Activated CD4-positive, alpha-beta memory T cell treated with anti-CD3 and anti-CD28 coated beads for 36 hours (primary cell): ENCODE measurements at places on chromosomes 4 and X.

DNA sequence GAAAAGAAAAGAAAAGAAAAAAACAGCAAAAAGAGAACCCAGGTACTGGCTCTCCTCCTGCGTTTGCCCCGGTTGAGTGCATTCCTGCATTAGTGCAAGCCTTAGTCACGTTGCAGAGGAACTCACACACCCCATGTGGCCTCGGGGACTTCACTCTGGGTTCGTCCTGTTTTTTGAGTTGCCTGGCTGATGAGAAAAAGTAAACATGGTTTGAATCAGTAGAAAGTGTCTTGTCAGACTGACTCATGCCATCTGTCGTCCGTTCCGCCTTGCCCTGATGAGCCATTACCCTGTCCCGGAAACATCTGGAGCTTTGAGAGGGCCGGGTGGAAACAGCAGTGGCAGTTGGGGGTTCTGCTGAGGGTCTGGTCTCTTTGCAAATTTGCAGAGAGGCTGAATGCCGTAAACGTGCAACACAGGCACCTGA lies 16.3 kb downstream of the CD99 start:
- peak; percentile 88 for DNase-seq

DNA sequence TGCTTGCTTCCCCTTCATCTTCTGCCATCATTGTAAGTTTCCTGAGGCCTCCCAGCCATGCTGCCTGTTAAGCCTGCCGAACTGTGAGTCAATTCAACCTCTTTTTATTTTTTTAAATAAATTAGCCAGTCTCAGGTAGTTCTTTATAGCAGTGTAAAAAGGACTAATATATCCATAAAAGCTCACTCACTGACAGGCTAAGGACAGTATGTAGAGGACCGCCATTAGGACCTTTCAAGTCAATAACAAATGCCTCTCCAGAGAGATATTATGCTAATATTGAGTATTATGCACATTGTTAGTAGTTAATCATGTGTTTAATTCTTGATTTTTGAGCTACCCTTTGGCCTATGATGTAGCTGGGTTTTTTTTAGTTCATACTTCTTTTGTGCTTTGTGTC lies 62.6 kb upstream of the GYPA start:
- no peak for DNase-seq

DNA sequence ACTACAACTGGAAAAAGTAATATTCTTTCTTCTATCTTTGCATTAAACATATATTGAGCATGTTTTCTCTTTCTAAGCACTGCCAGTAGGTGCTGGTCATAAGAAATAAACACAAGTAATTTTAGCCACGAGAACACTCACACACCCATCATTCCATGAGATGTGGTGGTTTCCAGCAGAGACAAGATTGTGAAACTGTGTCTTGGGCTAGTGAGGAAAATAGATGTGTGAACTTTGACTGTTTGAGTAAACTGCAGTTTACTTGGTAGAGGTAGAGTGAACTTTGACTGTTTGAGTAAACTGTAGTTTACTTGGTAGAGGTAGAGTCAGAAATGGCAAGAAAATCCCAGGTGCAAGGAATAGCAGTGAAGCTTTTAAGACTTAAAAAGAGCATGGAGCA lies 300.9 kb upstream of the HS3ST1 start:
- no peak for DNase-seq

DNA sequence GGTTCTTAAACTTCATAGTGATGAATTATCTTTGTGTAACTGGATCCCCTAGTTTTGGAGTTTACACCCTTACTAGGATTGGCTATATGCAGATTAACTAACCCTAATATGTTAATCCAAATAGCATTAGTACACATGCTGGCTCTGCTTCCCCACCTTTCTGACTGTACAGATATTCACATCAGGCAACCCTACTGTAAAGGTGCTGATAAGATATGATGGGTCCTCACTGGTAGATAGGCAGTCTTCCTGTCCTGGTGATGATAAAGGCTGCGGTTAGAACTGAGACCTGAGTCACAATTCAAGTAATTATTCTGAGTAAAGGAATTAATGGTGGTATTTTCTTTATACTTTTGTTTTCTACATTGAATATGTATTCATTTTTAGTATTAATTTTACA lies 118.6 kb downstream of the COL4A5 start:
- DNase-seq, result no peak
